Naive thymus-derived CD8-positive, alpha-beta T cell (primary cell): ENCODE measurements at places on chromosomes 12 and 14. TPM values are rescaled to one million over a fixed set of nuclear protein-coding genes. Genes with fewer than 3 reads are reported as not detected.

TSPAN11 gene
- total RNA-seq: not detected

- no peak for DNase-seq
Observed at GRCh38 chr12:120247183-120247582, 18.3 kb downstream of the PXN start.

GRCh38 chr12:50425589-50426258 is 25.0 kb downstream of the LARP4 start:
- no peak for DNase-seq

DNA sequence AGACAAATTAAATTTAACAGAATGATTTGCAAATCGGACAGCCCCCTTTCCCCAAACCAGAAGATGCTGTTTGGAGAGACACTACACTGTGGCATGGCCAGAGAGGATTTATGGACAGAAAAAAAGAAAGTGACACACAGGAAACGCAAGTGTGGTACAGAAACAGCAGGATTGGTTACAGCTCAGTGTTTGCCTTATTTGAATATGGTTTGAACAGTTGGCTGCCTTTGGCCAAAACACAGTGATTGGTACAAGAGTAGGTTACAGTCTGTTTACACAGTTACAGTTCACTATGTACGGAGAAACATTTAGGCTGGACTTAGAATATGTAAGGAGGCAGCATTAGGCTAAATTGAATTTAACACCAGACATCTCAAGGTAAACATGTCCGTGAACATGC is 335.3 kb downstream of the NPAS3 start:
- DNase-seq: no peak

- peak; percentile 80 for DNase-seq
Observed at GRCh38 chr12:14417715-14418114, 52.2 kb downstream of the ATF7IP start.
